Neural crest cell (in vitro differentiated cells): ENCODE measurements at places on chromosomes 1 and 21.

DNA sequence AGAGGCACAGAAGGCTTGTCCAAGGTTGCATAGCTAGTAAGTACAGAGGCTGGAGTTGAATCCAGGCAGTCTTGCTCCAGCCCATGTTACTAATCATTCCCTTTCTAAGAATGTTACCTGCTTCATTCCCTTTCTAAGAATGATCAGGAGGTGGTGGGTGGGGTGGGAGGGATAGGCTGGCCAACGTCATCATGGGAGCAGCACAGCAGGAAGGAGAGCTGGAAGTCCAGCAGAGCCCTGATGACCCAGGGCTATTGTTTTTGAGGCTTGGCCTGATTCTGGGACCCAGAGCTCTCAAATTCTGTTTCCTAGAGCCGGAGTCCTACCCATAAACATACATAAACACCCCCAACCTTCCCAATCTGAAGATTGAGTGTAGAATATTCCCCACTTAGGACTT is 11.8 kb upstream of the CSF1 start:
- no peak for DNase-seq

GRCh38 chr1:193355178-193355577 is 168.8 kb upstream of the B3GALT2 start:
- DNase-seq: no peak

DNA sequence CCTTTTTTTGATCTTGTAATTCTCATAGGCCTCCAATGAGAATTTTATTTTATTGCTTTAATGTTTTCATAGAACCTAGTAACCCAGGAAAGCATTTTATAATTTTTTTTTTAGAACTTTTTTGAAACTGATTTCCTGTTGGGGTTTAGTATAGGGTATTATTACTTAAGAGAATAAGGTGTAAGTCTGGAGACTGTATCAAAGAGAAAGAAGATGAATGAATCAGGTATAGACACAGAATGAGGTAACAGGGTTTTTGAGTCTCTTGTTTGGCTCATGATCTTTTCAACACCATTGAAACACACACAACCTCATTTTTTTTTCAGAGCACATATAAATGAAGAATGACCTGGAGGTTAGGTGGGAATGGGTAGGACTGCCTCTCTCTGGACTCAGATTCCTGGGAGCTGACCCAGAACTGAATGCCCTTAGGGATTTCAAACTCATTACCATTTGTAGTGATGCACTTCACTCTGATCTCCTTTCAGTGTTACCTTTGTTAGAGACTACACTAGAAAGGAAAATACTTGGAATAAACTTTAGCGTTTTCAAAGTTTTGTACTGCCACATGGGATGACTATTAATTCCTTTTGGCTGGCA is 51.0 kb downstream of the EPB41 start:
- DNase-seq: no peak

GRCh38 chr1:63458750-63459149 is 64.3 kb downstream of the ITGB3BP start:
- no peak for DNase-seq

GRCh38 chr1:62274496-62275485 is 44.4 kb downstream of the KANK4 start:
- no peak for DNase-seq

- peak; percentile 1 for DNase-seq
These were observed 1561.5 kb downstream of the MRPL39 start for GRCh38 chr21:24045775-24046215.

GRCh38 chr1:75214017-75214416 is 79.8 kb downstream of the LHX8 start:
- DNase-seq: no peak

DNA sequence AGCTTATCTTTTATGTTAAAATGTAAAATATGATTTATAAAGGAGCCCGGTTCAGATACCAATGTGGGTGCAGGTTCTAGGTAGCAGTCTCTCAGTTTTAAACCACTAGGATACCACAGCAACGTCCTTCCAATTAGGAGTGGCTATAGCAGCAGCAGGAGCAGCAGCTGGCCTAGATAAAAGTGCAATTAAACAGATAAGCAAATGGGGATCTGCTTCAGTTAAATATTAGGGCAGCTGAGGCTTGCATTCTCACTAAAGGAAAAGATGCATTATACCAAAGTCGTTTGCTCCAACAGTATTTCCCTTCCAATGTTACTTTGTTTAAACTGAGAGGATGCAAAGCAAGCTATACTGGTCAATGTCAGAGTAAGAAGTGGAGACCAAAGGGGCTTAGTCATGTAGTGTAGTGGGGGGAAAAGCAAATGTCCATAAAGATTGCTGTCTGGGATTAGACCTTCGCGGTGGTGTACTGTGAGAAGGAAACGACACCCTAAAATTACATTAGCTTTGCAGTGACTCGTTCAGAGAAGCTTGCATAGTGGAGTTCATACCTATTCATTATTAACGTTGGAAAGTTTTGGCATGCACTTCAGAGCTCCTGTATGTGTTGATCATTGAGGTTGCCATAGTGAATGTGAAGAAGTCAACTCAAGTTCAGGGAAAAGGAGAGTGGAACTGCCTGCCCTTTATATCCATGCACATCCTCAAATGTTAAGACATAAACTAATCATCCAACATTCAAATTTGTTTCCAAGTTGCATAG is 272.2 kb downstream of the VAV3 start:
- DNase-seq: no peak

DNA sequence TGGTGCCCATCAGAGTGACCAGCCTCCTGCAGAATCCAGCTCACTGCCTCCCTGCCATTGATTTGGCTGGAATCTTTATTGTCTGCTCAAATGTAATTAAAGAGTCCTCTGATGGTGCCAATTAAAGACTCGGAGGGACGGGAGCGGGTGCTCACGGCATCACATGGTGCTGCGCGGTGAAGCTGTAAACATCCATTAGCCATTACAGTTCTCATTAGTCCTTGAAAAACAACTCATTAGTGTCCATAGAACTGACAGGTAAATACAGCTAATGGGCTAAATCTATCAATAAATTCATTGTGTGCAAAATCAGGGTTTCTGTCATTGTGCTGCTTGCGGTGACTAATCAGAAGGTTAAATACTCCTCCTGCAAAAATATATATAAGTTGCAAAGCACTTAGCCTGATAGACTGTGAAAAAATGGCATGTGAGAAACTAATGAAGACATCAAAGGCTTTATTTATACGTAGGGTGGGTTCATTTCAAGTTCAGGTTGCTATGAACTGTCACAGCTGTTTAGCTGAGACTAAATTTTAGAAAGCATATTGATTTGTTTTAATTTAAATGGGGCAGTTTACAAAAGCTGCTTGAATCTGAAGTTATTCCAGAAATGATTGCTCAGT is 289.8 kb upstream of the POU3F1 start:
- no peak for DNase-seq

GRCh38 chr21:31594279-31594678 is 65.2 kb upstream of the SOD1 start:
- DNase-seq: no peak

GRCh38 chr1:84851839-84852238 is 41.2 kb downstream of the LPAR3 start:
- no peak for DNase-seq

DNA sequence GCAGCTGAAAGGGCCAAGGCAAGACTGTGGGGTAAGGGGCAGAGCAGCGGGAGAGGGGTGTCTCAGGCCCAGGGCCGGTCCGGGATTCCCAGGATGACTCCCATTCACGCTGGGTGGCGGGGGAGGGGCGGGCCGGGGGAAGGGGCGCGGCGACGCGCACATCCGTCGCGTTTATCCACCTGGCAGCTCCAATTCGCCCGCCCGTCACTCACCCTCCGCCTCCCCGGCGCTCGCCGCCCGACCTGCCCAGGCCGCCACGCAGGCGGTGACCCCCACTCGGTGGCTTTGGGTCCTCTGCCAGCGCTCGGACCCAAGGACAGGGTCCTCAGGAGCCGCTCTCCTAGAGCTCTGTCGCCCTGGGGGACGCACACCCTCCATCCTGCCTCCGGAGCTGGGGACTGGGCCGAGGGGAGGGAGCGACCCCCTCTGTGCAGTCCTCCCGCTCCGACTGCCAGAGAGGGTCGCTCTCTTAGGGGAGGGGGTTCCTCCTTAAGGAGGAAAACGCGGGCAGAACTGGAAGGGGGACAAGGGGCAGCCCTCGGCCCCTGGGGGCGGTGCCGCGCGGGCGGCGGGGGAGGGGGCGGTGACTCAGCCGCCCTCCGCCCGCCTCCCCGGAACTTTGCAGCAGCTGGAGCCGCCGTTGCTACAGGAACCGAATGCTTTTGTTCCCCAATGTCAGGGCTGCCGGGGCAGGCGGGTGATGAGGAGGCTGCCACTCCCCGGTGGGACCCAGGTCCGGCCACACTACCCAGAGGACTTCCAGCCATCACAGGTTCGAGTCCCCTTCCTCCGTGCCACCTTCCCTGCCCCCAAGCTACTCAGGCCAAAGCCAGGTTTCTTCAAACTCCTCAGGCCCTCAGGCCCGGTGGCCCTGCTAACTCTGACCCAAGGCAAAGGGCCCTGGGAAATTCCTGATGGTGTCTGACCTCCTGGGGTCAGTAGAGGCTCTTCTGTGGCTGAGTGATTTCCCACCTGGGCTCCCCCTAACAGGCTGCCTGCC is 3.4 kb downstream of the ADGRB2 start:
- peak; percentile 62 for DNase-seq

- DNase-seq: no peak
These were observed 127.0 kb upstream of the VAMP3 start for GRCh38 chr1:7644086-7644485.

DNA sequence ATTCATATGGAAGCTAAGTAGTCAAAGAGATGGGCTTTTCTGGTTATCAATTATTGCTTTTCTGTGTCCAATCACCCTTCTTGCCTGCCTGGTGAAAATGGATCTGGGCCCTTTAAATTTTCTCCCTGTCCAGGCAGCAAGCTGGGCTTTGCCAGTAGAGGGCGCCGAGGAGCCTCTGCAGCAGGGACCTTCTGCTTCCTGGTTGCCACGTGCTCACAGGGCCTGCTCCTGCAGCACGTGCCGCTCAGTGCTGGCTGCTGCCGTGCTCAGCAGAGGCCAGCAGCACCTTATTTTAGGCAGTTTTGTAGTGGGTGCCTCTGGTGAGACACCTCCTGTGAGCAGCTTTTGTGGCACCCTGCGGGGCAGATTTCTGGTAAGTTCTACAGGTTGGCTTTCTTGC is 4.0 kb downstream of the ACTL8 start:
- DNase-seq: no peak

GRCh38 chr1:151653397-151653796 is 41.5 kb downstream of the SNX27 start:
- no peak for DNase-seq

GRCh38 chr1:50261951-50262350 is 153.2 kb downstream of the ELAVL4 start:
- no peak for DNase-seq

GRCh38 chr1:163933437-163933836 is 611.7 kb downstream of the NUF2 start:
- no peak for DNase-seq

DNA sequence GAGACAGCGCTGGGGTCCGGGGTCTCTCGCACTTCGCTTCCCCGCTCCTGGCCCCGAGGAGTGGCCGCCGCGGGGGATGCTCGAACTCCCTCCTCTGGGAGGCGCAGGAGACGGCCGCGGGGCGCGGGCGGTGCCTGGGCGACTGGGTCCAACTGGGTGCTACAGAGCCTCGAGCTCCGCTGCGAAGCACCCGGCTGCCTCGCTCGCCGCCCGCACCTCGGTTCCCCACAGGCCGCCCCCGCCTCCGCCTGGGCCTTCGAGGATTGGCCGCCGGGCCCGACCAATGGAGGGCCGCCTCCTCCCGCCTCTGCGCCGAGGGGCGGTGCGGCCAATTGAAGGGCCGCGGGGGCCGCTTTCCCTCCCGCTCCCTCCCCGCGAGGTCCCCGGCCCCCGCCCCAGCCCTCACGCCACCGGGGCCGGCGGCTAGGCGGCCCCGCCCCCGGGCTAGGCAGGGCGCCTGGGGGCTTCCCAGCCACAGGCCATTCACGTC is at the start of gene CNN3:
TSS of gene CNN3 (minus strand) at position 196 of the 490 bp plus-strand sequence. CDS start 216 bp downstream, outside the sequence.
- DNase-seq: peak; percentile 84

DNA sequence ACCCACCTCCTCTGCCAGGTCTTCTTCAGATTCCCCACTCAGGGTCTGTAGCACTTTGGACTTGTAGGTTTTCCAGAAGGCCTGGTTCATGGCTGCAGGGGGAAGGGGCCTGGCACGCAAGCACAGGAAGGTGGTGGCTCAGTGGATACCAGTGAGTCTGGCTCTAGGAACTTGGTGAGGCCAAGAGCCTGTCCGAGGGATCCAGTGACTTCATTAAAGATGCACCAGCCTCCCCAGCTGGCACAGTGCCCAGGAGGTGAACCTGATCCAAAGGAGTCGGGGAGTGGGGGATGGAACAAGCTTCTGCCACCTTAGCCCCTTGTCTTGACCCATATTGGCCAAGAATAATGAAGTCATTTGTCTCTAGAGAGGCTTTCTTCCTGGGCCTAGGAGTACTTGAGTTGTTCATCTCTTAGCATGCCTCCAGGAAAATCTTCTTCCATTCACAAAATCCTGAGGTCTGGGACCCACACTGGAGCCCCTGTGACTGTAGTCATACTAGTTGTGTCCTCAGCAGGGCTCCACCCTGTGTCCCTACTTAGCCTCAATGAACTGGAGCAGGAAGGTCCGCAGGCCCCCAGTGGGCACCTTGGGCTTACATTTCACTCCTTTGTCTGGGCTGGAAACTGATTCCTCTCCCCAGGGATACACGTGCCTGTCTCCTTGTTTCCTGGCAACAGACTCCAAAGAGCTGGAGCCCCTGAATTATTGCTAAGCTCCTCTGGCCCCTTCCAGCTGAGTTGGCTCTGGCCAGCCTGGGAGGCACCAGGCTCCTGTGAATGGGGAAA is at the start of gene C1orf232:
TSS of gene C1orf232 (minus strand) at position 554 of the 788 bp plus-strand sequence. CDS start at position 90, 464 bp downstream.
- DNase-seq: peak; percentile 45

DNA sequence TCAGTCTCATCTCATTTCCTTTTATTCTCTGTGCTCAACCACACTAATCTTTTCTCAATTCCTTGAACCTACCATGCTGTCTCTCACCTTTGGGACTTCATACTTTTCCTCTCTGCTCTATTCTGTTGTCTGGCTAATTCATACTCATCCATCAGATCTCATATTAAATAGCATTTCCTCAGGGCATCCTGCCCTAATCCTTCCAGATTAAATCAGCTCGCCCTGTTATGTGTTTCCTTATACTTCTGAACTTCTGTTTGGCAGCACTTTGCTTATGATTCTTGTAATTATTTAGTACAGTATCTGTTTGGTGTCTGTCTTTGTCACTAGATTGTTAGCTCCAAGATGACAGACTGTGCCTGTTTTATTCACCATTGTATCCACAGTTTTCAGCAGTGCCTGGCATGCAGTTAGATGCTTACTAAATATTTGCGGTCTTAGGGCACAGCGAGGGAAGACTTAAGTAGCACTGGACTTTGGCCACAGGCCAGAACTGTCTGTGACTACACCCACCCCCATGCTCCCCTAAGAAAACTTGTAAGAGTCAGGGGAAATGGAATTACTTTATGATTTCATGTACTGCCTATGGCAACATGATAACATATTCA is 9.9 kb upstream of the CAP1 start:
- no peak for DNase-seq

- no peak for DNase-seq
These were observed 18.5 kb upstream of the KCNE2 start for GRCh38 chr21:34345091-34345871.

DNA sequence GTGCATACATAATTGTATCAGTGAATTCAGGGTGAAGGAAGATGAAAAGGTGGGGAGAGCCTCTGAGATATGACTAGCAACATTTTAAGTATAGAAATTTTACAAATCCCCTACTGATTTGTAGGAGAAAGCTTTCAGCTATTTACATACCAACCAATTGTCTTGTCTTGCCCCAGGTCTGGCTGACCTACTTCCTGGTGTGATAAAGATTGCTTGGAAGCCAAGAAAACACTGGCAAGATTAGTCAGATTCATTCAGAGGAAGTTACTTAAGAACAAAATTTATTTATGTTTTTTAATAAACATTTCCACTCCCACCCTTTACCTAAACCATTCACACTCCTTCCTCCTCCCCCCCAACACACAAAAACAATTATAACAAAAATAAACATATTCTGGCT is 17.5 kb downstream of the PTGS2 start:
- DNase-seq: no peak

GRCh38 chr1:62213075-62213914 is 18.6 kb downstream of the L1TD1 start:
- no peak for DNase-seq
